AG20443 (cell line): ENCODE measurements at places on chromosomes 5 and 9.
A peak's percentile ranks its signal among the peaks of the same experiment; 100 is the strongest.

DNA sequence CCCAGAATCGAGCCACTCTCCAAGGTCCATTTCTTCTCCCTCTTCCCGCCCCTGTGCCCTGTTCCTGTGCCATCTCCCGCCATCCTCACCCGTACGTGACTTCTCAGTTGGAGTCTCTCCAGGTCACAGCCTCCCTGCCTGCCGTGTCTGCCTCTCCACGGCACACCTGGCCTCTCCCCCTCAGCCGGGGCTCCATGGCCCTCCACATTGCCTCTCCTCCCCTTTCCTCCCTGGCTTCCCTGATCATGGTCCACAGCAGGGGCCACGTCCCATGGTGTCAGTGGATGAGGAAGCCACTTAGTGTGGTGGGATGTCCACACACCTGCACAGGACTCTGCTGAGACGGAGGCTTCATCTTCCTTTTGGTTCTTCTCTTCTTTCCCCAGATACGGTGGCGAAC is 2.3 kb downstream of the PAEP start:
- DNase-seq, result no peak

DNA sequence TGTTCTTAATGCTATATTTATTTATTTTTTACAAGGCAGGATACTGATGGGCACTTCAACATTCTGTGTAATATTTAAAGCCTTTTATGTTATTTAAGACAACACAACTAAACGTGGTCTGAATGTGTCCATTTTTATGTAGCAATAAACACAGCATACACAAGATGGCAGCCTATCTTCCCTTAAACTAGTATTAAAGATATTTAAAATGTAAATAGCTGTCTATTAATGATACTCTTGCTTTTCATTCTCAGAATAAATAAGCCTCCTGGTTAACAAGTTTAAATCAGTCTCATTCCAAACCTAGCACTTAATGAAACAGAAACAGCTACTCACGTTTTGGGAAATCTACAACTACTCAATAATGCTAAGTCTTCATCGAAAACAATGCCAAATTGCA is 315.7 kb downstream of the MCTP1 start:
- no peak for DNase-seq

GRCh38 chr5:134493461-134494055 is 31.9 kb upstream of the JADE2 start:
- DNase-seq, result no peak

- DNase-seq, result no peak
These were observed 278.3 kb upstream of the DMRT1 start for GRCh38 chr9:563200-563599.

GRCh38 chr9:88805217-88805943 is 185.9 kb upstream of the S1PR3 start:
- no peak for DNase-seq

- DNase-seq, result no peak
These were observed 429.9 kb downstream of the NR2F1-AS1 start for GRCh38 chr5:93151121-93151520.

DNA sequence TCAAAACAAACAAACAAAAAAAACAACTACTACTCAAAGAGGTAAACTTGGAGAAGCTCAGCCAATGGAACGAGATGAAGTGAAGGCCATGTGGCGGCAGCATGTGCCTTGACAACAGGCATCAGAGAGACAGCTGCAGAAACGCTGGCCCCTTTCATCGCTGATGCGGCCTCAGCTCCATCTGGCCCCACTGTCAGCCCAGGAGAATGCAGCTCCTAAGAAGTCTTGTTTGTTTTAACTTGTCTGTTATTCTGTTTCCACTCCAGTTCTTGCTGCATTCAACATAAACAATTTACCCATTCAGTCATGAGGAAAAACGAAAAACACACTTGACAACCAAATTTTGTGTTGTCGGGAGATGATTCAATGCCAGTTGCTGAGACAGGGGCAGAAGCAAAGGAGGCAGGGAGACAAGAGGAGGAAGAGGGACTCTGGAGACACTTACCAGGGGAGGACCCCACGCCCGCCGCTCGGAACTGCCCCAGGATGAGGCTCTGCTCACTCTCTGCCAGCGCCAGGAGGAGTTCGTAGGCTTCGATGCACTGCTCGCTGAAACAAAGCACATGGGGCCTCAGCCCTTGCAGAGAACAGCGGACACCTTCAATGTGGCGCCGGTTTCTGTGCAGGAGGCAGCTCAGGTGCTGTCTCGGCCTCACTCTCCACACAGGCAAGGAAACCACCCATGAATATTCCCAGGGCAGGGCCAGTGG is 91.2 kb downstream of the DCP2 start:
- DNase-seq, result no peak

GRCh38 chr5:158701007-158701391 is 398.7 kb downstream of the EBF1 start:
- no peak for DNase-seq

DNA sequence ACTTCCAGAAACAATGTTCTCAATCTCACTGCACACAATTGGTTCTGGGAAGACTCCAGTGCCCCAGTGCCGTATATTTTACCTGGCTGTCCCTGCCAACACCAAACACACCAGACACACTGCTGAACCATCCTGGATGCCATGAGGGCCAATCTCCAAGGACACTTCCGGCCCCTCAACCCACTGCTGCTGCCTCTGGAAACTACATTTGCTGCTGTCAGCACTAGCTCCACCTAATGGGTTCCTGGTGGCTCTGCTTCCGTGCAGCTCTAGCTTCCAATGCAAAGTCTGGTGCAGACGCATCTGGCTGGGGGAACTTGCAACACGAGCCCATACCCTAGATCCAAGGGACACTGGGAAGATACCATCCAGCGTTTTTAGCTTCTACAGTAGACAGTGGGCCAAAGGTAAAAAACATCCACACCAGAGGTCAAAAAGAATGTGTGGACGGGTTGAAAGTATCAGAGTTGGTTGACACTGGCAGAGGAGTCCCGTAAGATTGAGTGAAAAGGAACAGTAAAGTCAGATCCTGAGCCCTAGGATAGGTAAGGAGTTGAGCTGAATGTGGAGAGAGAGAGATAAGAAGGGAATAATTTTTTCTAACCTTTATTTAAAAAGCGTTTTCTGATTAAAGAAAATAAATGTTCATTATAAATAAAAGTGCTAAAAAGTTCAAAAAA is 99.7 kb upstream of the KIF2A start:
- peak; percentile 26 for DNase-seq

DNA sequence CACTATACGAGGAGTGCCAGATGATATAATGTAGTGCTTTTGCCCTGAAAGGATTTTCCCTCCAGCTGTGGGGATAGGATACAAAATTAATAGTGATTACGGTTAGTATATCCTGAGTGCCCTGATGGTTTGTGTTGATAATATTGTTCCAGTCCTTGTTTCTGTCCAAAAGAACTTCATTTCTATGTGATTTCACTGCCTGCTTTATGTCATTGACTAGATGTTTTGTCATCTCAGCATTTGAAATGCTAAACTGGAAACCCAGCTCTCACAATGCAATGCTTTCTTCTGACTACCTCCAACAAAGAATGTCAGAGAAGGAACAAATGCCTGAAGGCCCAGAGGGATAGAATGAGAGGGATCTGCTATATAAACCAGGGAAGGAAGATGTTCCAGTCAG is 177.8 kb downstream of the NIPBL start:
- DNase-seq, result no peak

DNA sequence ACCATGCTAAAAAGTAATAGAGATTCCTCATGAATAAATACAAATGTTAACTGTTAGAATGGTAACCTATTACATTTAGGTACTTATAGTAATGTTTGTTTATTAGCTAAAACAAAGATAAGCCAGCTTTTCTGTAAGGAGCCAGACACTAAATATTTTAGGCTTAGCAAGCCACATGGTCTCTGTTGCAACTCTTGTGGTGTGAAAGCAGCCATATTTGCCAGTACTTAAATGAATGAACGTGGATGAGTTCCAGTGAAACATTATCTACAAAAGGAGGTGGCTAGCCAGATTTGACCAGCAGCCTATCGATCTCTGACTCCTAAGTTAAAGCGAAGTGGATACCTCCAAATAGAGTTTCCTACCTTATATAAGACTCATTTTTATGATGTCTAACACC is 331.6 kb downstream of the CDH12 start:
- no peak for DNase-seq

DNA sequence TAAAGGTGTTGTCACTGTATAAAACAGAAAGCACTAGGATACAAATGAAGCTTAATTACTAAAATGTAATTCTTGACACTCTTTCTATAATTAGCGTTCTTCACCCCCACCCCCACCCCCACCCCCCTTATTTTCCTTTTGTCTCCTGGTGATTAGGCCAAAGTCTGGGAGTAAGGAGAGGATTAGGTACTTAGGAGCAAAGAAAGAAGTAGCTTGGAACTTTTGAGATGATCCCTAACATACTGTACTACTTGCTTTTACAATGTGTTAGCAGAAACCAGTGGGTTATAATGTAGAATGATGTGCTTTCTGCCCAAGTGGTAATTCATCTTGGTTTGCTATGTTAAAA is 43.8 kb downstream of the NDFIP1 start:
- DNase-seq, result no peak

DNA sequence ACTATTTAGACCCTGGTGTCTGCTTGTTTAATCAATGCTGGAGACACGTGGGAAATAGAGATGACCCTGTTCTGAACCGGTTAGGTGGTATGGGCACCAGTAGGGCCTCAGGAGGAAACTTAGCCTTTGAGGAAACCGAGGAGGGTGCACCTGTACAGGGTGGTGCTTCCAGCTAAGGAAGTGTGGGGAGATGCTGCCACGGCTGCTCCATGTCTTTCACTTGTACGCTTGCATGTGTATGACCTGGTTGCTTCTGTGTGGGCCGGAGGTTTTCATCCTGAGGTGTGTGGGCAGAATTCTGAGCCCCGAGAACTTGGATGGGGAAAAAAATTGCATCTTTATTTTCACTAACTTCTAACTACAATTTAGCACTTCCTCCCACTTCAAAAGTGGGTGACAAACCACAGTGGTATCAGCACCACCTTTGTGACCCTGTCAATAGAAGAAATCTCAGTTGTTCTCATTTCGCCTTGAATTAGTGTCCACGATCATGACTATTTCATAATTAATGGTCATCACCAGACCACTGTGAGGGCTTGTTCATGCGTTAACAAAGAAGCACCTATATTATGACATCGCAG is 99.8 kb upstream of the SPATA31C2 start:
- no peak for DNase-seq

DNA sequence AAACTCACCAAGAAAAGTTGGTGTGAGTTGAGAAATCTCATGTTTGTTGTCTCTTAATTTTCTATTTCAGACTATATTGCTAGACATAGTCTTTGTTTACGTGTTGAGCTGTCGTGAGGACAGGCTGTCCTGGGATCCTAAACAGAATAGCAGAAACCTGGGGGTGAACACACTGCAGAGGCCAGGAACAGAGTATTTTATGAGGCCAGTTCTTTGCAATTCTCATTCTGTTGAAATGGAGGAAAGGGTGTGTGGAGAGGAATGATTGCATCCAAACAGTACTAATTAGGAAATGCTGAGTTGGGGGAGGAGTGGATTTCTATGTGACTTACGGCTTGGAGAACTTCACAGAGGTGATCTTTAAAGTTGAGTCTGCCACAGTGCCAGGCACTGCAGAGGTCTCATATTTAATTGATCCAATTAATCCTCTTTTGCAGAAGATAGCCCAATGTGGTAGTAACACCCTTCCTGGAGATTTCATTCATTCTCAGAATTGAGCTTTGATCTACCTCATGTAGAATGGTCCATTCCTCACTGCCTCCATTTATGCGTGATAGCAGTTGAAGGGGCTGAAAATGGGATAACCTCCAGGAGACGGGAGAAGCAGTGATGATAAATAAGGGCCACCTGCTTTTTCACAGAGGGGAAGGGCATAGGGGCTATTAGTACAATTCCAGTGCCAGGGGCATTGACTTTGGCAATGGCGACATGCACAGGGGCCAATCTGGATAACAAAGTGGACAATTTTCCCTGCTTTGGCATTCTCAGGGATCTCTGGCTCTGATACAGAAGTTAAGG is 84.7 kb upstream of the TNFAIP8 start:
- DNase-seq, result no peak

DNA sequence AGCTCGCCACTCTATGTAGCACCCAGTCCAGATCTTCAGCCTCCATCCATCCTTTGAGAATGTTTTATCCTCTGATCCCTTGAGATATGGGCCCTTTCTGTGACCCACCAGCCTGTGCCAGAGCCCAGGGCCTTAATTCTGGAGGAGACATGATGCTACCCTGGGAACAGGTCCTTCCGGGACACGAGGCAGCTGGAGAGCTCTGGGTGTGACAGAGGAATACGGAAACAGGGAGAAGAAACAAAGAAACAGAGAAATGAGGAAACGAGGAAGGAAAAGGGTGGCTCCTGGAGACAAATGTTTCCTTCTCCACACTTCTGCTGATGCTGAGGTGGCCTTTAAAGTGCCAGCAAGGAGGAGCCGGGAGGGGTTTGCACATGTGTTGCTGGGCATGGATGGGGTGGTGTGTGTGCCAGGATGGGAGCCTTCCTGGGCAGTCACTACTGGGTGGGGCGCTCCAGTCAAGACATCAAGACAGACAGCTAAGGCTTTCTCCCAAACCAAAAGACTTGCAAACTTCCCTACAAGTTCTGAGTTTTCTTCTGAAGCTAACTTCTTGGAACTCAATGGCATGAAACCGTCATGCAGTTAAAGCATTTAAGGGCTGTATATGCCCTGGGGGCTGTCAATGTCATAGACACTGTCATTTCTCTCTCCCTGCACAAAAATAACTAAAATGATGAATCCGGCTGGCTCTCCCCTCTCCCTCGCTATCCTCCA is 22.8 kb upstream of the MARCHF6 start:
- DNase-seq, result no peak

DNA sequence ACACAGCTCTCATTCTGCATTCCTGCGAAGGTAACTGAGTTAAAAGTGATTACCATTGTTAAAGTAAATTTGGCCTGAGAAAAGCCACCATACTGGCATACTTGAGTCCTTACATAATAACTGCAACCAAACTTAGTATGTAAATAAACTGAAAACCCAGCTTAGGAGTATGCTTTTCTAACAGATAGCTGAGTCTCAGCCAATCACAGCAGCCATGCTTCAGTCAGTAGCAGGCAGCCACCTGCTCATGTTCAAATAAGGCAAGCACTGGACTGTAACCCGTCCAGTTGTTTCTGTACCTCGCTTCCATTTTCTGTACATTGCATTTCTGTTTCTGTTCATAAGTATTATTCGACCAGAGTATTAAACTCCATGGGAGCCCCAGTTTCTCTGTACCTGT is 58.6 kb downstream of the GCNT4 start:
- no peak for DNase-seq

DNA sequence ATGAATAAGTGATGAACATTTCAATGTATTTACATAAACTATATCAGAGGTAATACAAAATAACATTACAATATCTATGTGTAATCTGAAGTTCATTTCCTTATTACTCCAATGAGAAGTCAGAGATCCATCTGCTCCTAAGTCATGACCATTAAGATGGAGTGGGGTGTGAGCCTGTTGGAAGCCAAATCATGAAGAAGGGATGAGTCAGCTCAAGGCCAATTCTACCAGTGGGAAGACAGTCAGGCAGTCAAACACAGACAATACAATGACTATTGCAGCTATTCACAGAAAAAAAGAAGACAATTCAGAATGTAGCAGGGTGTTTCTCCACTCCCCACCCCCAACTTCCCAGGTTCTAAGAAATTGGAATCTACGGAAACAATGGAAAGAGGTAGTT is 155.0 kb downstream of the NFIB start:
- DNase-seq, result peak; percentile 36

GRCh38 chr5:149831492-149831891 is 101.4 kb downstream of the PPARGC1B start:
- DNase-seq, result no peak

- no peak for DNase-seq
These were observed 61.4 kb upstream of the SRP19 start for GRCh38 chr5:112799661-112800060.
